ENCODE measurements at places on chromosomes 3 and 15. TPM values are rescaled to one million over a fixed set of nuclear protein-coding genes. Genes with fewer than 3 reads are reported as not detected.

ZNF660 gene
- total RNA-seq: 0.30 TPM

PIGBOS1 gene
- total RNA-seq: 9.7 TPM

RPN1 gene
- 194 TPM for total RNA-seq

GRCh38 chr15:64894395-64895056 is 17.2 kb upstream of the ANKDD1A start:
- peak; percentile 96 for DNase-seq

DNA sequence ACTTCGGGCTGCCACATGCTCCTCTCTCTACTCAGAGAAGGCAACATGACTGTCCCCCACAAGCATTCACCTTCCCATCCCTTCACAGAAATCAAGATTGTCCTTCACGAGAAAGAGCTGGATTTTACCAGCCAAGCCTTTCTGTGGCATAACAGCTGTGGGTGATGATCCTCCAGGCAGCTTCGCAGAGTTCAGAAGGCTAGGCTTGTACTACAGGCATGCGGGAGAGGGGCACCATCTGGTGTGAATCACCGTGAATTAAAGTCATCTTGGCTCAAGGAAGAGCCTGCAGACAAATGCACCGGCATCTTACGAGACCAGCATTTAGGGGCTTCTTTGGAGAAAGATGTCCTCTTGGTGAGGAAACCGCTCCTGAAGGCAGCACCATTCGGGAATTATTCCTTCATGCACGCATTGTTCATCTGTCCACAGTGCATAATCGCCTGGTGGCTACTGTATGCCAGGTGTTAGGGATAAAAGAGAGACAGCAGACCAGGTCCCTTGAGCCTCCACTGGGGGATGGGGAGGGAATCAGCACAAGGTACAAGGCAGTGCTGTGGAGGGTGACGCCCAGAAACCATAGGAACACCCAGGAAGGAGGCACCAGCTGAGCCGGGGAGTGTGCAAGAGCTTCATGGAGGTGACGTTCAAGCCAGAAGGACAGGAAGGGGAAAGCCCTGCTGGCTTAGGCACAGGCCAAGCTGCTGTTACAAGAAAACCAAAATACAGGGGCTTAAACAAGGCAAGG is 108.6 kb downstream of the TMEM266 start:
- no peak for DNase-seq

DNA sequence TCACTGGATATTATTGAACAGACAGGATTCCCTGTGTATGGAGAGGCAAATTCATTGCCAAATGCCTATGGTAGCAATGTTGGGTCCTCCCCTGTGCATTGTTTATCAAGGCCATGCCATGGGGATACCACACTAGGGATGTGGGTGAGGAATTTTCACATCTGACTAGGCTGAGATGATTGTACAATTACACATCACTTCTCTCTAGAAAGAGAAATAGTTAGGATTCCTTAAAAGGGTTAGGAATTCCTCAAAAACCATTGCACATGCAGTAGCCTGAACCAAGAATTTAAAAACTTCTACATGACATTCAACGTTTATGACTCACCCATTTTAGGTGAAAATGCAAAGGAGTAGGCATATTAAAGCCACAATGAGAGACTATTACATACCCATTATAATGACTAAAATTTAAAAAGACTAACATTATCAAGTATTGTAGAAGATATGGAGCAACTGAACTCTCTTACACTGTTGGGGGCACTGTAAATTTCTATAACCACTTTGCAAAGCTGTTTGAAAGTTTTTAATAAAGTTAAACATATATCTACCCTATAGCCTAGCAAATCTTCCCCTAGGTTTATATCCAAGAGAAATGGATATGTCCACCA is 175.9 kb downstream of the THRB start:
- DNase-seq: no peak

GRCh38 chr3:107372506-107372905 is 4.7 kb upstream of the CCDC54 start:
- DNase-seq: no peak

DNA sequence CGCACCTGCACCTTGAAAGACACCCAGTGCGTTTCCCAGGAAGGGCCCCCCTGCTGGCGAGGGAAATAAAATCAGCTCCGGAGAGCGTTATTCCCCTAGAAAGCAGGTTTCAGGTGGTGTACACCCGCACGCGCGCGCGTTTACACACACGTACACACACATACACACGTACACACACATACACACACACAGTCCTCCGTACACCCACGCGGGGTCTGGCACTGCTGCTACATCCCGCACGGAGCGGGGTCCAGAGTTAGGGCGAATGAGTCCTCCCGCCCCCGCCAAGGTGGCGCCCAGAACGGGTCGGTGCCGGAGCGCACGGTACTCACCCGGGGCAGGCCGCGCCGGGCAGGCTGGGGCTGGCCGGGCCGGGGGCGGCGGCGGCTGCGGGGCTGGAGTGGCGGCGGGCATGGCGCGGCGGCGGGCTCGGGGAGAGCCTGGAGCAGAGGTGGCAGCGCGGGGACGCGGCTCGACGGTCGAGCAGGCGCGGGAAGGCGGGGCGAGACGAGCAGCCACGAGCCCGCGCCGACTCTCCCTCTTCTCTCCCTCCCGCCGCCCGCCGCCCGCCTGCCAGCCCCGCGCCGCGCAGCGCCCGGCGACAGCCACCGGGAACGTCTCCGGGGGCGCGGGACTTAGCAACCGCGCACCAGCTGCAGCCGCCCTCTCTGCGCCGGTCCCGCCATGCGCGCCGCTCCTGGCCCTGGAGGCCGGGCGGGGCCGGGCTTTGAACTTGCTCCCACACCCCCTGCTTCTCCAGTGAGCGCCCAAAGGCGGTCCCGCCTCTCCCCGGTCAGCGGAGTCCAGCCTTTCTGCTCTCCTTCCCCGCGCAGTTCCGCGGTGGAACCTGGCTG is at the start of gene DCLK3:
TSS of gene DCLK3 (minus strand) at position 704 of the 854 bp plus-strand sequence. CDS start at position 414, 290 bp downstream.
- no peak for DNase-seq

- DNase-seq: no peak
Measured at GRCh38 chr3:185381320-185382058, 18.6 kb downstream of the MAP3K13 start.

DNA sequence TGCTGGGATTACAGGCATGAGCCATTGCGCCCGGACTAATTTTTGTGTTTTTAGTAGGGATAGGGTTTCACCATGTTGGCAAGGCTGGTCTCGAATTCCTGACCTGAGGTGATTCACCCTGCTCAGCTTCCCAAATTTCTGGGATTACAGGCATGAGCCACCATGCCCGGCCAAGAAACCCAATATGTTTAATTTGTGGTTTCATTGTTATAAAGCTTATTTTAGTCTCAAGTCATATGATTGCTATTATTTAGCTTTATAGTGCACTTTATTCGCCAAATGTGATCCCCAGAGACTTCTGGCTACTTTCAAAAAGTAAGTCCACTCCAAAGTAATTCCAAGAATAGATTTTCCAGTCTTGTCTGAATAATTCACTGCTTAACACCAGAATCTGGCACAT is 19.3 kb upstream of the SLC4A7 start:
- no peak for DNase-seq

- DNase-seq: no peak
Measured at GRCh38 chr3:68904064-68904463, 28.3 kb downstream of the TAFA4 start.

DNA sequence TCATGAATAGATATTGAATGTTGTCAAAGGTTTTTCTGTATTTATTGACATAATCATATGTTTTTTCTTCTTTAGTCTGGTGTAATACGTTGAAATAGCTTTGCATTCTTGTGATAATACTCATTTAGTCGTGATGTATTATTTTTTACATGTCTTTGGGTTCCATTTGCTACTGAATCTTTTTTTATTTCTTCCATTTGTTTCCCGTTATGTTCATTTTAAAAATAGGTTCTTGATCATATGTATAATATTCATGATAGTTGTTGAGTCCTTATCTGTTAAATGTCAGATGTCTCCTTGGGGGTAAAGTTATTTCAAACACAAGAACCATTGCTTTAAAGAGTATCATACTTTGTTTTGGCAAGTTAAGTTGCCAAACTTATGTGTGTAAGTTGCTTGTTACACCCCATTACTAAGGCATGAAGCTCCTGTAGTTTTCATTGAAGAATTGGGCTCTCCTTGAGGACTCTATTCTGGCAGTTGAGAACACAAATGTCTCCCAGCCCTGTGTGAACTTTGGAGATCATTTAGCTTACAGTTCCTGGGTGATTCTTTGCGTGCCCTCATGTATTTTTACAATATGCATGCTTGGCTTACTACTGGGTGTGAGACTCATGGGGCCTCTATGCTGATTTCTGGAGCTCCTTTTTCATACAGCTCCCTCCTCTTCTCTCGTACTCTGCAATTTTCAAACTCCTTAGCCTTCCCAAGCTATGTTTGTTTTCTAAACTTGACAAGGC is 8.3 kb downstream of the AKAP13 start:
- no peak for DNase-seq

GRCh38 chr3:114697401-114697800 is 403.6 kb downstream of the TIGIT start:
- DNase-seq: no peak

GRCh38 chr3:161690299-161690620 is 193.7 kb downstream of the OTOL1 start:
- no peak for DNase-seq

- no peak for DNase-seq
Measured at GRCh38 chr3:53803816-53804695, 42.2 kb downstream of the CHDH start.

DNA sequence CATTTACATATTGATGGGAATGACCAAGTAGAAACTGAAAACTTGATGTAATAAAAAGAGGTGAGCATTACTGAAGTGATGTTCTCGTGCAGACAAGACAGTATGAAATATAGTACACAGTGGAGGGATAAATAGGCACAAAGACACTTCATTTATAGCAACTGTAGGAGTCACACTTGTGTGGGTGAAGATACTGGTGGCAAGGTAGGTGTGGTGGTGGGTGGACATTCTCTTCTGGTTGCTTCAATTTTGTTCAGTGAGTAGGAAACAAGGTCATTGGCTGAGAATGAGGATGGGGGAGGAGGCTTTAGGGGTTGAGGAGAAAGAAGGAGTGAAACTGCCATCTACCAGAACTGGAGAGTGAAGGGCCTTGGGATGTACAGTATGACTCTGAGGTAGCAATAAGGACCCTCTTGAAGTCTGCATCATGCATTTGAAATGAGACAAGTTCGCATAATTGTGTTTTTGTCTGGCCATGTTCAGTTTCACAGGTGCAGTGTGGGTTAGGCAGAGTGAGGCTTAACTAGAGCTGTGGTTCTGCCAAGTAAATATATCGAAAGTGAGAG is 6.6 kb downstream of the CPNE9 start:
- no peak for DNase-seq

DNA sequence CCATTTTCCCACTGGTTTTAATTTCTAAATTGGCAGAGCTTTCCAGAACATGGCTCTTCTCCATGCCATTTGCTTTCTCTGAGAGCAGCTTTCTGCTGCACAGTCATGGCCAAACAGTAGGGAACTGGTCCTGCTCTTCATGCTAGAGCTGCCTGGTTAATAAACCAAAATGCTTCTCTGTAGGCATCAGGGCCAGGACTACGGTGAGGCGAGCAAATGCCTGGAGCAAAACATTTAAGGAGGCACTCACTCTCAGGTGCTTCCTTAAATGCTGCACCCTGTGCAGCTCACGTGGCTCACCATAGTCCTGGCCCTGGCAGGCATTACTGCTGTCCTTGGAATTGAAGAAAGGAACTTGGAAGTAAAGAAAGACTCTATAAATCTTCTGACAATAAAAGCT is 48.5 kb upstream of the PPP2R3A start:
- DNase-seq: peak; percentile 10

DNA sequence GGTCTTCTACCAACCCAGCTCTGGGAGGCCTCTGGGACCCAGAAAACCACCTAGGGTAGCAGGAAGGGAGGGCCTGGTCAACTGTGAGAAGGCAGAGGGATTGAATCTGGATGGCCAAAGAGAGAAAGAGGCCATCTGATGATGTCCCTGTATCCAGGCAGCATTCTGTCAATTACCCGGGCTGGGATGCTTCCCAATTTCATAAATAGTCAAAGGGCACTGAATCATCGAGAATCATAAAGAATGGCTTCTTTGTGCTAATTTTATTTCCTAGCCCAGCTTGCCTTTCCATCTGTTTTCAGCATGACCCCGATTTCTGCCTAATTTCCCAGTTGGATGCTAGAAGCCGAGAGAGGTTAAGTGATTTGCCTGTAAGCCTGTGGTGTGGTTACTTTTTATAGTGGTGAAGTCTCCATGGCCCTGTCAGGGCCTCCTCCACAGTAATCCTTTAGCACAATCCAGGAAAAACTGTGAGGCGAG is 129.2 kb downstream of the FAM43A start:
- no peak for DNase-seq

DNA sequence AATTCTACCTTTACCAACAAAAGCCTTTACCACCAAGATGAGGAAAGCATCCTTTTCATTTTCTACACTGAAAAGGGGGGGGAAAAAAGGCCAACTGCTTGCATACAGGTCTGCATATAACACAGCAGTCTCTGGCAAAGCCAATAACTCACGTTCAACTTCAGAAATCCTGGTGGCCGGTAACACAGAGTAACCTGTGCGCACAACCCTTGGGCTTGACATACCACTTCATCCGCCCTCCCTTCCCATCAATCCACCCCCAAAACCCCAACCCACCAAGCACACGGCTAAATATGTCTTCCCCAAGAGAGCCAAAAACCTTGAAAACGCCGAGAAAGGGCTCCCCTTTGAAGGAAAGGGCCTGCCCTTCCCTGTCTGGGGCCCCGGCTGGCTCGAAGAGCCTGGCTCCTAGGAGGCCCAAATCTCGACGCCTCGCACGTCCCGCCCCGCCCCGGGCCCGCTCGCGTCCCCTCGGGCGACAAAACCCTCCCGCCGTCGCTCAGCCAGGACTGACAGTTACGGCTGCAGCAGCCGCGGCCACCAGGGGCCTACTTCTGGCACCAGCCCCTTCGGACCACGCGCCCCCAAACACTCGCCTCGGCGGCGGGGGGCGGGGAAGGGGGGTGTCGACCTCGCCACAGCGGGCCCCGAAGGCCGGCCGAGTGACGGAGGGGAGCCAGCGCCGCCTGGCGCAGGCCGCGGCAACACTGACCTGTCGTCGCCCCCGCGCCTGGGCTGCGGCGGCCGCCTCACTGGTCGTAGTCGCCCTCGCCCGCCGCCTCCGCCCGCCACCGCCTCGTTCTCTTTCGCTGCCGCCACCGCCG is 835 bp downstream of the UBE3A start:
- peak; percentile 87 for DNase-seq

- peak; percentile 75 for DNase-seq
Measured at GRCh38 chr3:36944012-36944640, 728 bp downstream of the TRANK1 start.

- DNase-seq: peak; percentile 60
Measured at GRCh38 chr3:49410846-49411534, 786 bp downstream of the RHOA start.

- no peak for DNase-seq
Measured at GRCh38 chr3:128906804-128907525, 27.5 kb downstream of the ACAD9 start.

Data from activated CD4-positive, alpha-beta T cell treated with anti-CD3 and anti-CD28 coated beads, Interleukin-2, amount 10 ng/mL, durations not matched to agents 24 days and 14 days (primary cell).